Prostate gland (tissue), 2 donors: ENCODE measurements at places on chromosomes 4 and X. TPM values are rescaled to one million over a fixed set of nuclear protein-coding genes. Genes with fewer than 3 reads are reported as not detected.
A peak's percentile ranks its signal among the peaks of the same experiment; 100 is the strongest.

The TMEM156 gene
- total RNA-seq = 0.27 TPM

The LCORL gene
- 34.5 TPM for total RNA-seq

The PHF8 gene
- 139 TPM for total RNA-seq

The IQSEC2 gene
- 38.7 TPM for total RNA-seq

DNA sequence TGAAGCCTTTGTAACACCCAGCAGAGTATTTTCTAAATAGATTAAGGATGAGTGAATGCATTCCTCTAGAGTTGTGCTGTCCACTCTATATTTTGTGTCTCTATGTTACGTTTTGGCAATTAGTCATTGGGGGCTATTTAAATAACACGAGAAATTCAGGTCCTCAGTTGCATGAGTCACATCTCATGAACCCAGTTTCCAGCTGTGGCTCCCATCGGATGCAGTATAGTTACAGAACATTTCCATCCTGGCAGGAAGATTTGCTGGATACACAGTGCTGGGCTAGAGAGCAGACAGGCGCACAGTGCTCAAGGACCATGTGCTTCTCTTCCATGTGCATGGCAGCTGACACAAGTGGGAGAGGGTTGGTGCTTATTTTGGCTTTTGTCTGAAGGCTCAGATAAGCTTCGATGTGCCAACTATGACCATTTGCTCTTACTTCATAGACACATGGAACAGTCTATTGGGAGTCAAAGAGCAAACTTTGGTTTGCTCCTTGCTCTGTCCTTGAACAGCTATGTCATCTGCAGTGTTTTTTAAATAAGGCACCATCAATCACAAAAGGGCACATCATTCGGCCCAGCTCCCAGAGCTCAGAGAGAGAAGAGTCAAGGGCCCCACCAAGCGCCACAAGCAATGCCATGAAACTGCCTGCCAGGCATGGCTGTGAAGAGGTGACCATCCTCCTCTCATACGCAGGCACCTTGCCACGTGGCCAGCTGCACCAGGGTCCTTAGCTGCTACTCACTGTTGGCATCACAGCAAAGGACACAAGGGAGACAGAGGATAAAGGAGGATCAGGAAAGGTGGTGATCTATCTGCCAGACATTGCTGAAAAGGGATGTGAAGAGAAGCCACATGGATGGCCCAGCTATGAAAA, 8.1 kb upstream of the STS start:
- no peak for DNase-seq
- no peaks in the 10 kb centered on the region for H3K36me3 ChIP-seq
- H3K4me1 ChIP-seq = no peaks in the 10 kb centered on the region
- no peak overlapping the region for H3K27ac ChIP-seq

DNA sequence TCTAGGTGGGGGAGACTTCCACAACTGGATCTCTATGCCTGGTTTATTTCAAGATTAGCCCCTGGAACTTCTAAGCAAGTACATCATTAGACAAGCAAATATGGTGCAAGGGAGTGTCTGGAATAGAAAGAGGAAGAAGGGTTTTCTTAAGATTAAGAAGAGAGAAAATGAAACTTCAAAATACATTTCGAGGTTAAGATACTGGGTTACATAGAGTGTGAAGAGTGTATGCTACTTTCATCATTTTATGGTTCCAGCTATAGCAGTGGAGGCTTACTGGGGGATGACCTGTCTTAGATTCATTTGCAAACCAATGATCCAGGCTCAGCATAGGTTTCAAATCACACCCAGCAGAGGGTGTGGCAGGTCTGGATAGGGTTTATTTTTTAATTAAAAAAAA, 144.4 kb upstream of the GATB start:
- no peak for DNase-seq
- no peaks in the 10 kb centered on the region for H3K27me3 ChIP-seq
- no peaks in the 10 kb centered on the region for H3K4me1 ChIP-seq

DNA sequence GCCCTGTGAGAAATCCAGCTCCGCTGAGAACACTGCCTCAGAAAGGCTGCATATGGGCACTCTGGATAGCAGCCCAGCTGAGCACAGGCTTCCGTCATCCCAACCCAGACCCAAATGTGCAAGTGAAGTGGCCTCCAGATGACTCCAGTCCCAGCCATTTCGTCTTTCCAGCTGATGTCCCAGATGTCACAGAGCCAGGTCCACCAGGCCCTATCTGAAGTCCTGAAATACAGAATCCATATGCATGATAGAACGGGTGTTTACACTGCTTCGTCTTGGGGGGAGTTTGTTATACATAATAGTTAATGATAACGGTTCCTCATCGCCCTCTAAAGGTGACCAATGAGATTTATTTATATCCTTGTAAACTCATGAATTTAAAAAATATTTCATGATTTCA, 72.6 kb upstream of the TRIM2 start:
- H3K36me3 ChIP-seq = no peaks in the 10 kb centered on the region
- no peaks in the 10 kb centered on the region for H3K27me3 ChIP-seq
- no peaks in the 10 kb centered on the region for H3K4me1 ChIP-seq
- H3K27ac ChIP-seq = no peak overlapping the region
- no peak for DNase-seq

GRCh38 chrX:71955530-71956120, 45.0 kb downstream of the NHSL2 start:
- H3K27me3 ChIP-seq = no peaks in the 10 kb centered on the region
- H3K27ac ChIP-seq = no peak overlapping the region
- DNase-seq = no peak

GRCh38 chr4:108035691-108036090, 46.0 kb downstream of the HADH start:
- DNase-seq = no peak
- no peaks in the 10 kb centered on the region for H3K36me3 ChIP-seq
- H3K4me3 ChIP-seq = no peak overlapping the region
- no peaks in the 10 kb centered on the region for H3K27me3 ChIP-seq

GRCh38 chr4:153083447-153083947, 120.7 kb upstream of the TRIM2 start:
- no peak overlapping the region for H3K4me3 ChIP-seq
- no peaks in the 10 kb centered on the region for H3K27me3 ChIP-seq
- peak; percentile 74 for DNase-seq
- no peak overlapping the region for H3K27ac ChIP-seq
- no peaks in the 10 kb centered on the region for H3K36me3 ChIP-seq

DNA sequence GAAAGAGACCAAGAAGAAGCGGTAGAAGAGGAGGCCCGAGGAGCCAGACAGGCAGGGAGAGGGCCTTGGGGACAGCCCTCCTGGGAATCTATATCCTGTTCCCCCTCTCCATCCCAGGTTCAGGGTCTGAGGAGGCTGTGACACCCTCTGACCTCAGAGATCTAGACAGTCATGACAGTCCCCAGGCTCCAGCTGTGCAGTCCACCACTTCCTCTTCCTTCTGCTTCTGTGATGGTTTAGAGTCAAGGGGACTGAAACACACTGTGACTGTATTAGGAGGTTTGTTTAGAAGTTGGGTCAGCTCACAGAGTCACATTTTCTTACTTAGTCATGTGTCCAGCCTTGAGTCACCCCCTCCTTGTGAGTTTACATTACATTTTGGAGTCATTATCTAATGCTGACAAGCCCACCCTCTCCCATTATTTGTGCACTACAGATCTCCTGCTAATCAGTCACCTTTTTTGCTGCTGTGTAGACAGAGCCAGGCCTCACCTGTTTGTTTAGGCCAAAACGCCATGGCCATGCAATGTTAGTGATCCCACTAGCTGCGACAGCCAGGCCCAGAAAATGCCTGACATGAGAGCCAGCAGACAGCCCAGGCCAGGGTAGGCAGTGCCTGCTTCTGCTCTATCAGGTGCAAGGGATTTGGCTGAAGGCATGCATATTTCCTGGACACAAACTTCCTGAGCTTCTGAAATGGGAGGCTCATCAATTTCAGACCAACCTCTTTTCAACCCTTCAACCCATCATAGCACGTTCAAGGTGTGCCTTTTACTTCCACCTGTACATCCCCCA, 26.0 kb downstream of the MANBA start:
- no peaks in the 10 kb centered on the region for H3K36me3 ChIP-seq
- no peaks in the 10 kb centered on the region for H3K4me1 ChIP-seq
- no peaks in the 10 kb centered on the region for H3K27me3 ChIP-seq
- DNase-seq = no peak
- H3K27ac ChIP-seq = no peak overlapping the region
- no peak overlapping the region for H3K4me3 ChIP-seq

GRCh38 chrX:28835991-28836390, 248.7 kb downstream of the IL1RAPL1 start:
- no peaks in the 10 kb centered on the region for H3K36me3 ChIP-seq
- H3K4me3 ChIP-seq = no peak overlapping the region
- DNase-seq = no peak
- no peak overlapping the region for H3K27ac ChIP-seq

DNA sequence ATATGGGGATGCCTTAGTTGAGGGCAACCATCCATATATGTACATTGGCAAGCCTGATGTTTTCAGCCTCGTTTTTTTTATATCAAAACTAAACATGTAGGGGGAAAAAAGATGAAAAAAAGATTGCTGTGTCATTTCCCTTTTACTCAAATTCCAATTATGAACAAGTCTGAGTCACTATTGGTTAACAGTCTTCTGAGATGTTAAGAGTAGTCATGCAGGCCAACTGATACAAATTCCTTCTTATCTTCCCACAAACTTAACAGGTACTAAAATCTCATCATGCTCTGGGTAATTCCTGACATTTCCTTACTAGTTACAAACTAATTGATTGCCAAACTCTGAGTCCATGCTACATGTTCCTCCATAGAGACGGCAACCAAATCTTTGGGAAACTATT, 222.1 kb downstream of the FRMPD4 start:
- no peak overlapping the region for H3K4me3 ChIP-seq
- no peaks in the 10 kb centered on the region for H3K27me3 ChIP-seq
- no peak overlapping the region for H3K27ac ChIP-seq

DNA sequence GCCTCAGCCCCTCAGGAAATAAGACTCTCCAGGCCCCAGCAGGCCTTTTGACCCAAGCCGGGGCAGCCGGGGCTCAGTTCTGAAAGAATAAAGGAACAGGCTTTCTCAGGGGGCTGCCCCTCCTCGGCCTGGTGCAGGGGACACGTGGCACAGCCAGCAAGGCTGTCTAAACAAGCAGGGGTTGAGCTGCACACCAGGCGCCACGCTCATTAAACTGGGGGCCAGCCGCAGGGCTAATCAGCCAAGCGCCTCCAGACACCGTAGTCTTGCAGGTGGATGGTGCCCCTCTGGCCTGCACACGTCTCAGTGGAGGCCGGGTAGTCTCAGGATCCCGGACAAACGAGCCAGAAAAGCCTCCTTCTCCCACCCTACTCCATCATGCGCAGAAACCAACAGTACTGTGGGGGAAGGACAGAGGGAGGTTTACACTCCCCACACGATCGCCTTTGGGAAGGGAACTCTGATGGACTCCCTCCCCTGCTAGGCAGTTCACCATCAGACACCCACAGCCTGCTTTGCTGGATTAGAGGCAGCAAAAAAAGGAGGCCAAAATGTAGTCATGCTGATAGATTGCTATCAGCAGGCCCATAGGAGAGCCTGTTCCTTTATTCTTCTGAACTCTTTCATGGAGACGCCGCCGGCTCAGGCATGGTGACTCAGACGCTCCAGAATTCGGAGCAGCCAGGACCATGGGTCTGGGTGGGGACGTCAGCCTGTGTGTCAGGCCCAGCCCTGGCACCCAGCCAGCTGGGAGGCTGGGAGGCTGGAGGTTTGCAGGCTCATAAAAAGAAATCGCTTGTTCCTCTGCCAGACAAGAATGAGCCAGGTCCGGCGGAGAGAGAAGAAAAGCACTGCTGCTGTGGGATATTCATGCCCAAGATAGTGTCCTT, 342.4 kb downstream of the BCOR start:
- DNase-seq = peak; percentile 85
- peak overlapping the region; percentile 51 for H3K27ac ChIP-seq
- H3K4me1 ChIP-seq = no peaks in the 10 kb centered on the region
- no peaks in the 10 kb centered on the region for H3K27me3 ChIP-seq
- no peak overlapping the region for H3K4me3 ChIP-seq

DNA sequence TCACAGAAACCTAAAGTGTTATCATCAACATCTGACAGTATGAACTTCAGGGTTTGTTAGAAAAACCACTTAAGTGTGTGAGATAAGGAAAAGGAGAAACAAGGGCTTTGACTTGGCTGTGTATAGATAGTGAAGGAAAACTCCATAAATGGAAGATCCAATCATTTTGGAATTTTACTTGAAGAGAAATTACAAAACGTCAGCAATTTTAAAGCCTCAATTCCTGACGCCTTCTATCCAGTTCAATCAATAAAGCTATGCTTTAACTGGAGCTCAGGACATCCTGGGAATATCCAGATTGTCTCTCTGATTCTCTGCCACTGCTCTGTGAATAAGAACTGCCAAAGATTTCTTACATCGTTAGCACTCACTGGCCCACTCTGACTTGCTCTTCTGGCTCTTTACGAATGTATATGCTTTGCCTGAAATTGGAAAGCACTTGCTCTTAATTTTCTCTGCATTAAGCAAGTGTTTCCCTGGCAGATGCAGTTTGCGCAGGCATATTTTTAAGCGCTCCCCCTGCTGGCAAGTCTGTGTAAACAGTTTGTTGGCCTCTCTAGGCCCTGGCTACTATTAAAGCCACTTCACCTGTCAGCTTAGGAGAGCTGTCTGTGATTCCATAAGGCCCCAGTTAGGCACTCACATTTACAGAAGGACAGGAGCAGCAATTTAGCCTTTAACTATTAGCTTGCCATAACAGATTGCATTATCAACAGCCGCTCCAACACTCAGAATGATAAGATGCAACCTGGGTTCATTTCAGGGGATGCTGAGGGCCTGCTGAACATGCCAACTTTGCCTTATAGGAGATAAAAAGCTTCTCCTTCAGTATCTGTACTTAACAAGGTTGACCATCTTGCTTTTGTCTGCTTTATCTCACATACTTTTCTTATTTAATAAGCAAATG, 251.4 kb upstream of the DDX53 start:
- H3K27me3 ChIP-seq = no peaks in the 10 kb centered on the region
- H3K27ac ChIP-seq = no peak overlapping the region
- no peak overlapping the region for H3K4me3 ChIP-seq
- H3K4me1 ChIP-seq = no peaks in the 10 kb centered on the region
- DNase-seq = peak; percentile 5

- DNase-seq = no peak
- H3K4me1 ChIP-seq = no peaks in the 10 kb centered on the region
- no peak overlapping the region for H3K27ac ChIP-seq
- H3K27me3 ChIP-seq = no peaks in the 10 kb centered on the region
Measured at GRCh38 chr4:157741642-157742041, 431.2 kb downstream of the GASK1B start.

DNA sequence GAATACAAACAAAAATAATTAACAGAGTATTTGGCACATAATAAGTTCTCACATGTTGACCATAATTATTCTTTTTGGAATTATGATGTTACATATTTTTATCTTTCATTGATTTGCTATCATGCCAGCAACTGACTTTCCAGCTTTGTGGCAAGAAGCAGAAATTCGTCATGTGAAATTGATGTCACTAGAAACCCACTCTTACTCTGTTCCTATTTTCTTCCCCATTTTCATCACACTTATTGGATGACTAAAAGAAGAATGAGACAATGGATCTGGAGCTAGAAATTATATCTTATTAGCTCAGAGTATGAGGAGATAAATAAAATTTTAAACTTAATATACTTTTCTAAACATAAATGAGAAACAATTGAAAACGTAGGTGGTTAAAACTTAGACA, 31.9 kb downstream of the EGF start:
- H3K27me3 ChIP-seq = no peaks in the 10 kb centered on the region
- H3K4me3 ChIP-seq = no peak overlapping the region
- H3K4me1 ChIP-seq = no peaks in the 10 kb centered on the region
- no peak for DNase-seq
